ENCODE measurements at places on chromosomes 2 and 18.

- DNase-seq = no peak
These were observed 14.5 kb downstream of the PTMA start for GRCh38 chr2:231722721-231723307.

GRCh38 chr2:3654531-3655225 lies 3.3 kb upstream of the ALLC start:
- DNase-seq = no peak

DNA sequence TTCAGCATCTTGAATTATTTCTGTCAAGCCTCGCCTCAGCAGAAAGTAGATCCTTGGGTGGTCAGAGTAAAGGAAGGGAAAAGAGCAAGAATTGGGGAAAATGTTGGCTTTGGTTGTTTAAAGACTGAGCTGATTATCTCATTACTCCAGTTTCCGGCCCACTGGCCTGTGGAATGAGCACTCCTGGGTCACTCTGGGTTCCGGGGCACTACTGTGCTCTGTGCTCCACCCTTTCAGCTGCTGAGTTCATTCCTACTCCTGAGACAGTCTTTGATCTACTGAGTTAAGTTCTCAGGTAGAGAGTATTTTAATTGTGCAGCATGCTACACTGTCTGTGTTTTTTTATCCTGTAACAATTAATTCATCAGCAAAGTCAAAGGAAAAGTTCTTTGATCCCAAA lies 427.7 kb downstream of the CDH2 start:
- DNase-seq = no peak

GRCh38 chr2:19355014-19355405 lies 3.4 kb downstream of the OSR1 start:
- DNase-seq = no peak

DNA sequence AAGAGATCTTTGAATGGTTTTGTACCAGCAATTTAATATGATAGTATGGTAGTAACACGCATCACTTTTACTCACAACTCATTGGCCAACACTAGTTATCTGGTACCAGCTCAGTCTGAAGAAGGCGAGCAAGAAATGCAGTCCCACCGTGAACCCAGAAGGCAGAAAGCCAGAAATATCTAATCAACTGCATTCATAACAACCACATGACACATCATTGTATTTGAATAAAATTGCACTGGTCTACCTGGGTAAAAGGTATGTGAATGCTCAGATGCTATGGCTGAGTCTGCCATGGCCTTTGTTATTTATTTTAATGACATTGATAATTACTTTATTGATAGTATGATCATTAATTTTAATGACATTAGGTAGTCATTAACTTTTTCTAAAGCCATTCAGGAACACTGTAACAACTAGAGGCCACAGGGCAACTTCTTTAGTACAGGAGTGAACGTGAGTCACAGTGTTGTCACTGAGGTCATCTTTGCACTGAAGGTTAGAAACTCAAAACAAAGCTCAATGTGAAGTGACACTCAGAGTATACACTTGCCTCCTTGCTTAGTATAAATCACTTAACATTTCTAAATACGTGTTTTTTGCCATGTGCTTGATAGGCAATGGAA lies 475.6 kb upstream of the TNP1 start:
- no peak for DNase-seq

GRCh38 chr2:163681745-163682144 lies 54.1 kb downstream of the FIGN start:
- no peak for DNase-seq

GRCh38 chr2:27800856-27801255 lies 29.3 kb downstream of the MRPL33 start:
- DNase-seq = no peak

- DNase-seq = no peak
These were observed 26.2 kb upstream of the SPOPL start for GRCh38 chr2:138475277-138475776.

DNA sequence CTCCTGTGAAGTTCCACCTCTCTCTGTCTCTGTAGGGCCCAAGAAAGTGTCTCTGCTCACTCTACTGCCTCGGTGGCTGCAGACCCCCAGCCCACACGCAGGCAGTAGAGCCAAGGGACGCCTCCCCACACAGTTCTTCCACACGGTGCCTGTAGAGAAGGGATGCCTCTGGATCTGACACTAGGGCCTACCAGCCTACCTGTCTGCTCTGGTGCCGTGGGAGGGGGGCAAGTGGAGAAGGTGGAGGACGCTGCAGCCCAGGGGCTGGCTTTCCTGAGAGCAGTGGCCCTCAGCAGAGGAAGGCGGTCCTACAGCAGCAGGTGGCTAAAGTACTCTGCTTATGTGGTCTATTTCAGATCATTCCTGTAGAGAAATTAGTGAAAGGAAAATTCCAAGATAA lies 9.0 kb upstream of the TMEM214 start:
- no peak for DNase-seq

All from tibial artery (tissue), 4 donors.